ENCODE measurements at places on chromosomes 12 and 14. TPM values are rescaled to one million over a fixed set of nuclear protein-coding genes. Genes with fewer than 3 reads are reported as not detected.

Gene GSC
- total RNA-seq: 0.19 TPM

Gene SOAT2
- 7.9 TPM for total RNA-seq

Gene SMOC1
- not detected for total RNA-seq

Gene TPH2
- not detected for total RNA-seq

- H3K27ac ChIP-seq: no peak overlapping the region
- H3K4me1 ChIP-seq: no peaks in the 10 kb centered on the region
- H3K4me3 ChIP-seq: no peak overlapping the region
Observed at GRCh38 chr12:132367071-132367851, 37.9 kb upstream of the GALNT9 start.

GRCh38 chr12:98110536-98110935 is 404.9 kb upstream of the TMPO start:
- no peak overlapping the region for H3K27ac ChIP-seq
- H3K4me1 ChIP-seq: no peaks in the 10 kb centered on the region
- no peaks in the 10 kb centered on the region for H3K36me3 ChIP-seq
- H3K4me3 ChIP-seq: no peak overlapping the region
- no peak for DNase-seq
- no peaks in the 10 kb centered on the region for H3K27me3 ChIP-seq

GRCh38 chr12:57543581-57543980 is 3.4 kb downstream of the DCTN2 start:
- DNase-seq: no peak
- peaks cover 35% of the 10 kb centered on the region for H3K4me1 ChIP-seq
- peaks cover 4% of the 10 kb centered on the region for H3K27me3 ChIP-seq

DNA sequence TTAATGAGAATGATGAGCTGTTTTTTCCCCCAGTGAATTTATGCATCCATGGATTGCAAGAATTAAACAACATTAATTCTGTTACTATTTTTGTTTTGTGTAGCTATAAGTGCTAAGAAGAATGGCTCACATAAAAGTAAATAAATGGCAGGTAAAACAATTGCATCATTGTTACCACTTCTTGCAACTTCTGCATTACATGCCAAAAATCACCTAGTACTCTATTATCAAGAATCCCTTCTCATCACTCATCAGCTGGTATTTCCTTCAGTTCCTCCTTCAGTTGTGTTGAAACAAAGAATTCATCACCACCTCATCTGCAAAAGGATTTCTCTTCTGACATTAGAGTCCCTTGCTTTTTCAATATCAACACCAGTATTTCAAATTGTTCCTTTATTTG is 773 bp downstream of the A2M start:
- H3K4me3 ChIP-seq: no peak overlapping the region
- peaks cover 14% of the 10 kb centered on the region for H3K4me1 ChIP-seq
- H3K27me3 ChIP-seq: peaks cover 5% of the 10 kb centered on the region
- H3K27ac ChIP-seq: no peak overlapping the region
- no peak for DNase-seq

DNA sequence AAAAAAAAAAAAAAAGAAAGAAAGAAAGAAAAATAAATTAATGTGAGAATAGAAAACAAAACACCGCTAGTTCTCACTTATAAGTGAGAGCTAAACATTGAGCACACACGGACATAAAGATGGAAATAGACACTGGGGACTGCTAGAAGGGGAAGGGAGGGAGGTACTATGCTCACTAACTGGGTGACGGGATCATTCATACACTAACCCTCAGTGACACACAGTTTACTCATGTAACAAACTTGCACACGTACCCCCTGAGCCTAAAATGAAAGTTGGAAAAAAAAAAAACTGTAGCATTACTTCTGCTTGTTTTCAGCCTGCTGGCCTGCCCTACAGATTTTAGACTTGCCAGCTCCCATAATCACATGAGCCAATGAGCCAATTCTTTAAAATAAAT is 10.5 kb upstream of the PRMT5 start:
- H3K4me3 ChIP-seq: no peak overlapping the region
- no peak overlapping the region for H3K27ac ChIP-seq
- DNase-seq: no peak
- no peaks in the 10 kb centered on the region for H3K27me3 ChIP-seq
- no peaks in the 10 kb centered on the region for H3K4me1 ChIP-seq
- H3K36me3 ChIP-seq: peaks cover 4% of the 10 kb centered on the region

DNA sequence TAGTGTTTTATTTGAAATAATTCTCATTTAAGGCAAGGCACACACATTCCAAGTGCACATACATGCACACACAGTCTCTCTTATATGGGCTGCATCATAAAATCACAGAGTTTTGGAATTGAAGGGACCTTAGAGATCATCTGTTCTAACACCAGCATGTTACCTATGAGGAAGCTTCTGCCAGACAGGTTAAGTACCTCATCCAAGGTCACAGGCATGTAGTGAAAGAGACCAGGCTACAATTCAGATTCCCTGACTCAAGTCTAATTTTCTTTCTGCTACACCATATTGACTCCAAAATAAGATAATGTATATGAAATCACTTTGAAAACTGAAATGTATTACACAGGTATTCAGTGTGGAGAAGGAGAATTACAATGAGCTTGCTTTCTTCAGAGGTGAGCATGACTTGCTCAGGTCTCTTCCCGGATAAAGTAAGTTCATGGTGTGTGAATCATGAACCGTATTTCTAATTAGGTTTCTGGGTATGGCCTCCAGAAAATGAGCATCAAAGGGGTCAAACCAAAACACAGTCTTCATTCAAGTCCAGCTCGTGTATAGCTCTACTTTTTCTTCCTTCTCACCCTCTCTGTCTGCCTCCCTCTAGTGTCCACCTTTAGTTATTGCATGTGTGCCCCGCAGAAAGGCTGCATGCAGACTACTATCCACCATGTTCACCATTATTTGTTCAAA is 411.9 kb downstream of the FUT8 start:
- no peaks in the 10 kb centered on the region for H3K4me1 ChIP-seq
- DNase-seq: peak; percentile 66
- H3K27me3 ChIP-seq: no peaks in the 10 kb centered on the region
- no peak overlapping the region for H3K27ac ChIP-seq

DNA sequence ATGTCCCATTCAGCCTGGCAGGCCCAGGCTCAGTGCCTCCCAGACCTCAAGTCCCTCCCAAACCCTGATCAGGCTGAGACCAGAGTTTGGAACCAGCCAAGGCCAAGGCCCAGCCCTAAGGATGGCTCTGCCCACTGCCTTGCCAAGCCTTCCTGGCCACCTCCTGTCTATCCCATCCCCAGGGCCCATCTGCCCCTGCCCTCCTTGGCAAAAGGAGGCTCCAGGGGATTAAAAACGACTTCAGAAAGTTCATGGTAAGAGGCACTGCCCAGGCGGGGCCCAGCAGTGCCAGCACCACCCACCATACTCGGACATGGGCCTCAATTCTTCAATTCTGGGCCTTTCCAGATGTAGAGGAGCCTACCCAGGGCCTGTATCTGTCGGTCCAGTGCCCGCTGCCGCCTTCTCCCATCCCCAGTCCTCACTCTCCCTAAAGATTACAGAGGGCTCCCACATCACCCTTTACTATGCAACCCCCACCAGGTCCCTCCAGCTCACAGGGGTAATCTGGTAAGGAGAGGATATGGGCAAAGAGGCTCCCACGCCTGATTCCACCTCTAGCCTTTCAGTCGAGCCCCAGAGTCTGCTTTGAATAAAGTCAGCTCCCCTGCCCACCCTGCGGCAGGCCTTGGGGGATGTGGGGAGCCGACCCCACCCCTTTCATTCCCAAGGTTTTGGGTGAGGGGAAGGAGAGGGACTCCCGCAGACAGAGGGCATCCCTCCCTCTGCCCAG is 932 bp downstream of the ADCY6 start:
- peak overlapping the region; percentile 81 for H3K4me3 ChIP-seq
- H3K27ac ChIP-seq: no peak overlapping the region
- peaks cover 5% of the 10 kb centered on the region for H3K4me1 ChIP-seq
- no peak for DNase-seq

DNA sequence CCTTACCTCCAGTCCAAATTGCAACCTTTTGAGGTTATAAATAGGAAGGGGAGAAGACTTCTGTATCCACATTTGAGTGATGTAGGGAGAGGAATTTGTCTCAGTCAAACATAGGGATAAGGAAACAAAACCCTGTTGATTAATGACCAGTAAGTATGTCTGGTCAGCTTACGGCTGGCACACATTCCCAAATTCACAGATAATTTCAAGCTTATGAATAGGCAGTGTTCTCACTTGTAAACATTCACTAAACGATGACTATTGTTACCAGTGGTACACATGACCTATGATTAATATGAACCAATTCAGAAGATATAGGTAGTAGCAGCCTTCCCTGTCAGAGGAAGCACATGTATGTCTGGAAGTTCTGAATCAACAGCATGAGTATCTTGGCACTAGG is 33.0 kb upstream of the SLC5A8 start:
- no peak for DNase-seq
- H3K36me3 ChIP-seq: no peaks in the 10 kb centered on the region
- no peak overlapping the region for H3K4me3 ChIP-seq
- peaks cover 12% of the 10 kb centered on the region for H3K27me3 ChIP-seq
- no peaks in the 10 kb centered on the region for H3K4me1 ChIP-seq

DNA sequence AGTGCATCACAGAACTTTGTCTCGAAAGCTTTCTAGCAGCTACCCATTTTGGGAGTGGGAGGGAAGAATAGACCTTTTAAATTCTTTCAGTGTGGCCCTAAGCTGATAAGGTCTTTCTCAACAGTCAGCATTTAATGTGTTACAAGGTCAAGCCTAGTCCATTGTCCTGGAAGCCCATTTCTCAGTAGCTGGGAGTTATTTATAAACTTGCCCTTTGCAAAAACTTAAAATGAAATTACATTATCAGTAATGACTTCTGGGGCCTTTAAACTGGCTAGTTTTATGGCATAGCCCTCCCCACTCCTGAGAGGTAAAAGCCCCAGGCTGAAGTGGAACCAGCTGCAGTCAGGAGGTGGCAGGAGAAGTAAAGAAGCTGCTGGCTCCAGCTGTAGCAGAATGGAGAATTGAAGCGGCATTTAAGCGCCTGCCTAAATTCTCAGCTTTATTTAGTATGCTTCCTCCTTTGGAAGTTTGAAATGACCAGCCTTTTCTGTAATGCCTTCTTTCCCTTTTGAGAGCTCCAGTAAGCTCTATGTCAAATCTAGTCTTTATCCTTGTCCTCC is 12.4 kb downstream of the COPZ1 start:
- peaks cover 11% of the 10 kb centered on the region for H3K4me1 ChIP-seq
- H3K27me3 ChIP-seq: no peaks in the 10 kb centered on the region
- no peak overlapping the region for H3K4me3 ChIP-seq
- H3K27ac ChIP-seq: no peak overlapping the region
- DNase-seq: no peak

GRCh38 chr14:81766321-81766915 is 232.8 kb upstream of the SEL1L start:
- no peak overlapping the region for H3K27ac ChIP-seq
- no peaks in the 10 kb centered on the region for H3K27me3 ChIP-seq
- no peak for DNase-seq
- H3K36me3 ChIP-seq: no peaks in the 10 kb centered on the region

Measured in activated T-cell treated with anti-CD3 and anti-CD28 coated beads, Interleukin-2, amount 50 U/mL, for 72 hours (primary cell).